ENCODE measurements at places on chromosomes 5 and 9. TPM values are rescaled to one million over a fixed set of nuclear protein-coding genes. Genes with fewer than 3 reads are reported as not detected.

DNA sequence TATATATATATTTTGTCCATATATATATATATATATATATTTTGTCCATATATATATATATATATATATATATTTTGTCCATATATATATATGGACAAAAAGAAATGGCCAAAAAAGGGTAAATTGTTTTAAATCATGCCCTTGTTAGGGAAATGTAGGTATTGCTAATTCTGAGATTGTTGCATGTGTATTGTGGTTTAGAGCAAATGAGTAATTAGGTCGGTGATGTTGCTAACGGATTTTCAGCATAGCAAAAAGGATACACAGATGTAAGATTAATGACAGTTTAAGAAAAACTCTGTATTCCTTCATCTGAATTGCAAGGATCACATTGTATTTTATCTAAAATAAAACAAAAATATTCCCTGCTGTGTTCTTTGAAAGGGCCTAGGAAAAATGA is 40.2 kb downstream of the OSTF1 start:
- no peak for DNase-seq

The BRD9 gene
- 37.3 TPM for total RNA-seq

- peak; percentile 49 for DNase-seq
Measured at GRCh38 chr5:132777209-132778069, at the start of gene SEPTIN8. Gene SEPTIN8, minus strand, starts transcription at chr5:132777239. Its CDS starts 102 bp downstream, at chr5:132777137.

- no peak for DNase-seq
Measured at GRCh38 chr9:15670894-15671293, 118.1 kb downstream of the CCDC171 start.

DNA sequence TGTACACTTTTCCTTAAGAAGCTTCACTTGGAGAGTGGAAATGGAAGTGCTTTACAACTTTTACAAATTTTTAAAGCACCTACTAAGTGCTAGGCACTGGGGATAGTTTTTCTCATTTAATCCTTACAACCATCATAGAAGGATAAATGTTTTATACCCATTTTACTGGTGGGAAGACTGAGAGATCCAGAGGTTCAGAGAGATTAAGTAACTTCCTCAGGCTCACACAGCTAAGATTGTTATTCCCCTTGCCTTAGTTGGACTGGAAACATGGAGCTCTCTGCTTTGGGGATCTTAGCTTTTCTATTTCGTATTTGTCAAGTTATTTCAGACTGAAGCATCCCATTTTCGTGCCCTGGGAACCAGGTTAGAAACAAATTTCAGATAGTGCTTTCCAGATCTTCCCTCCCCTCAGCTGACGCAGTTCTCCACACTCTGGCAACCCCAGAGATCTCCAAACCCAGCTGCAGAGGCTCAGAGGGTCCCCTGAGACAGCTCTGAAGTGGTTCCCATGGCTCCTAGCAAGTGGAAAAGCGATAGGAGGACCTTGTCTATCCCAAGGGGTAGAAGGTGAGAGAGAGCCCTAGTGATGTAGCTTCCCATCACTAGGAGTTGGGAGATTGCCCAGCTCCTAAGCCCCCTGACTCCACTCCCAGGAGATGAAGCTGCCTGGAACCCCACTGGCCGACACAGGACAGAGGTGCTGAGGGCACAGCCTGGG is 16.2 kb upstream of the GABBR2 start:
- DNase-seq, result no peak

The GARIN3 gene
- total RNA-seq, result not detected

DNA sequence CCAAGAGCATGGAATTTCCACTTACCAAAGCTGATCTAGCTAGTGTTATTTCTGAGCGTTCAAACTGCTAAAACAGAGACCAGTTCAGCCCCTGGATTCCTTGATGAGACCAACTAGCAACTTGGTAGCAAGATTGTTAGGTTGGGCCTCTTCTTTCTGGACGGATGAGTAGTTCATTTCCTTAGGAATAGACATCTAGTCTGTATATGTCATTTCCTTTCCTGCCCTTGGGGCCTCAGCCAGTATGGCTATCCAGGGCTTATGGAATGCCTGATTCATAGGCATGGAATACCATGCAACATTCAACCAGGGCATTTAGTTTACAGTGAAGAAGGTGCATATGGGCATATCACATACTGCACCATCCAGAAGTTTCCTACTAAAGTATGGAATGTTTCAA is 14.5 kb upstream of the LPAR1 start:
- peak; percentile 64 for DNase-seq

Measured in M059J (cell line).